ENCODE measurements at places on chromosomes 5 and 9. TPM values are rescaled to one million over a fixed set of nuclear protein-coding genes. Genes with fewer than 3 reads are reported as not detected.
A peak's percentile ranks its signal among the peaks of the same experiment; 100 is the strongest.

The NR3C1 gene
- 62.3 TPM for polyA plus RNA-seq

The LCN2 gene
- polyA plus RNA-seq, result 31.9 TPM

The IL4 gene
- polyA plus RNA-seq, result 0.59 TPM

The C5orf34 gene
- polyA plus RNA-seq, result 5.3 TPM

The MEIKIN gene
- 0.09 TPM for polyA plus RNA-seq

- peak; percentile 56 for DNase-seq
These were observed 113.7 kb downstream of the TRPM6 start for GRCh38 chr9:74773886-74774479.

DNA sequence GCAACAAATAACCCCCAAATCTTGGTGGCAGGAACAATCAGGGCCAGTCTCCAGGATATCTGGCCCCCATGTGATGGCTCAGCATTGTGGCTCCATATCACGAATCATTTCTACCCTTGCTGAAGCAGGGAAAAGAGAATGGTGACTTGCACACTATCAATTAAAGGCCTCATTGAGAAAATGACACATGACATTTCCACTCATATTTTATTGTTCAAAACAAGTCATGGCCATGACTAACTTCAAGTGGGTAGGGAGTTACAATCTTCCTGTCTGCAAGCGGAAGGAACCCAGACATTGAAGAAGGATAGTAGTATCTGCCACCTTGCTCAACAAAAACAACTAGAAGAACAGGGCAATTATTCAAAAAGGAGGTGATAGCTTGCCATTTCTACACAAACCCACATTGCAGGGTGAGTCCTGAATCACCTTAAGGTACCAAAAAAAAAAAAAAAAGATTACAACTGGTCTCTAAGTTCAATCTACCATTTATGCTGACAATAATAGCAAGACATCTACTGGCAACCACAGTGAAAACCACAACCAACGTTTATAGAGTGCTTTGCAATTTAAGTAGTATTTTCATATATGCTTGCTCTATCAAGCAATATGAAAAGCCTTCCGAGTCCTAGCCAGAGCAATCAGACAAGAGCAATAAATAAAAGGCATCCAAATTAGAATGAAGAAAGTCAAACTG lies 186.7 kb upstream of the DAPK1 start:
- no peak for DNase-seq

GRCh38 chr9:133769511-133770075 lies 31.4 kb upstream of the SARDH start:
- DNase-seq, result no peak
